ENCODE measurements at places on chromosomes 5 and 9.

DNA sequence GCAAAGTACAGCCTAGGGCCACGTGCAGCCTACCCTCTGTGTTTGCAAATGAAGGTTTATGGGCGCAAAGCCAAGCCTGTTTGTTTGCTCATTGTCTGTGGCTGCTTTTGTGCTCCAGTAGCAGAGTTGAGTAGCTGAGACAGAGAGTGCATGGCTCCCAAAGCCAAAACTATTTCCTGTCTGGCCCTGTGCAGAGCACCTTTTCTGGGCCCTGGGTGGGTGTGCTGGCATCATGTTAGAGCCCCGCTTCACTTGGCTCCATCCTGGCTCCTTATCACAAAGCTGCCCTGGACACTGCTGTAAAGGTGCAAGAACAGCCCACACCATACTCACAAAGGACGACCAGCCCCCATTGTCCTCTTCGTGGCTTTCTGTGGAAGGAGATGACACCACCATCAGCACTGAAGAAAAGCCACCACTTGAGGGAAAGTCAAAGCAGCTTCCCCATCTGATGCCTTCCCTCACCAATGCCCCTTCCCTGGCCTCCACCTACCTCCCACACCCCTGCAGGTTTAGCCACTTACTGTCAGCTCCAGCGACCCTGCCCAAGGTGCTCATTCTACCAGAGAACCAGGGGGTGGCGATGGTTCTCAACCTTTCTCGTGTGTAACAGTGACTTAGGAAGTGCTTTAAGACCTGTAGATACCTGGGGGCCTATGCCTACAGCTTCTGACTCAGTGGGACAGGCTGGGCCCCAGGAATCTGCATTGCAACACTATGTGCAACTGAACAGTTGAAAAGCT, 23.4 kb downstream of the LCP2 start:
- no peak for DNase-seq

DNA sequence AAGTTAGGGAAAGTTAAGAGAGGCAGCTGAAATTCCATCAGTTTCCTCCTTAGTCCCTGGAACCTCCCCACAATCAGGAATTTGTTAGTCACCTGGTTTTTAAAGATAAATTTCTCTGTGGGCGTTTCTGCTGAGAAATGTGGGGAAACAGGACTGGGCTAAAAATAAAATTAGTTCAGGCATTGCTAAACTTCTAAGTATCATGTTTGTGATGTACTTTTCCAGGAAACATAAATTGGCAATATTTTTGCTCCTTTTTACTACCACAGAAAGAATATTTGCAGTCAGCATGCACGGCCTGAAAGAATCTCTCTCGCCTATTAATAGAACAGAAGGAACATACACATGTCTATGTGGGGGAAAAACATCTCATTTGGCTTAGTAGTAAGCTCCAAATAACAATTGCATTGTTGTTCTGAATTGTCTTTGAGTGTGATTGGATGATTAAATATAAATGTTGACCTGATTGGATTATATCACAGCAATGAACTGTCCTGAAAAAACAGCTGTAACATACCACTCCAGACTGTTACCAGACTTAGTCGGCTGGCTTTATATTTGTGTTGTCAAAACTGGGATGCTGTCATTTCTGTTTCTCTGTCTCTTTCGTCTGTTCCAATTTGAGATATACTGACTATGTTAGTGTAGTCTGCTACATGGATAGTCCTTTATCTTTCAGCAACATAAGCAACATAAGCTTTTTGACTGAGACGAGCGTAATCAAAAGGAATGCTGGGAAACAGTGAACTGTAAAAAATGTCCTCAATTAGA, 12.9 kb downstream of the TJP2 start:
- no peak for DNase-seq

GRCh38 chr9:127077644-127077946, 44.8 kb downstream of the ANGPTL2 start:
- no peak for DNase-seq

DNA sequence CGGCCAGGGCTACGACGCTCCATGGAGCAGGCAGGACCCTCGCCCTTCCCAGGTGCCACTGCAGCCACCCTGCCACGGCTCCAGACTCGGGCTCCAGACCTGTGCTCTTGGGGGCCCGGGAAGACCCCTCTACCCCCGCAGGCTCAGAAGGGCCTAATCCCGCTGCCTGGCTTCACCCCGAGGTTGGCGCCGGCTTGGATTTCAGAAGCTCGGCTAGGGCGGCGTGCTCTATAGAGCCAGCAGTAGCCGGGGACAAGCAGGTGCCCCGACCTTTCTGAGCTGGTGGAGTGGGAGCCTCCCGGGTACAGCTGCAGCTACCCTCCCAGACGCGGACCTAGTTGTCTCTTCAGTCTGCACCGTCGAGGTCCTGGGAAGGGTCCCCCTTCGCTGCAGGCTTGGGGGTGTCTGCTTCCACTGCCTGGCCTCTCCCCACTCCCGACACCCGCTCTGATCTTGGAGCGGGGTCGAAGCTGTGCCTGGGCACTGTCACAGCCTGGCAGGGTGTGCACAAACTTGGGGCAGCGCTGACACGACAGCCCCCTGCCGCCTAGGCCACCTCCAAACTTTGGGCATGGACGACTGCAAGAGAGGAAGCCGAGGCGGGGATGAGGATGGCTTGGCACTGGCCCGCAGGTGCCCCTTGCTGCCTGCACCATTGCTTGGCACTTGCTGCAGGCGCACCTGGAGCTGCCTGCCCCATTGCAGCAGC, 1366.1 kb upstream of the CDH9 start:
- no peak for DNase-seq

- no peak for DNase-seq
Observed at GRCh38 chr5:178589180-178590140, 733 bp downstream of the COL23A1 start.

GRCh38 chr5:155728857-155729683, 597.9 kb upstream of the SGCD start:
- peak; percentile 40 for DNase-seq

DNA sequence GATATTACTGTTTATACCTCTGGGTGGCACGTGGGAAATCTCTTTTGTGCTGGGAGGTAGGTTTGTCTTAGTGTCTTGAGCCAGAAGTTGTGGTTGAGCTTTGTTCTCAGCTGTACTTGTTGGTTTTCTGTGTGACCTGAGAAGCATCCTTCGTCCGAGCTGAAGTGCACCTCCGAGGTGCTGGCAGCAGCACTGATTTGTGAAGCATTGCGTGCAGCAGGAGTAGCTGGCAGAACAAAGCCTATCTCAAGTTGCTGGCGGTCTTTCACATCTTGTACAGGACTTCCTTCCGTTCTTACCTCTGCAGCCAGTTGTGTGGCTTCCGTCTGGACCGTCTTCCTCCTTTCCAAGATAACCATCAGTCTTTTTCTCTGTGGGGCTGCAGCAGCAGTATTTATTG, 4.3 kb downstream of the PRRC2B start:
- DNase-seq = no peak

DNA sequence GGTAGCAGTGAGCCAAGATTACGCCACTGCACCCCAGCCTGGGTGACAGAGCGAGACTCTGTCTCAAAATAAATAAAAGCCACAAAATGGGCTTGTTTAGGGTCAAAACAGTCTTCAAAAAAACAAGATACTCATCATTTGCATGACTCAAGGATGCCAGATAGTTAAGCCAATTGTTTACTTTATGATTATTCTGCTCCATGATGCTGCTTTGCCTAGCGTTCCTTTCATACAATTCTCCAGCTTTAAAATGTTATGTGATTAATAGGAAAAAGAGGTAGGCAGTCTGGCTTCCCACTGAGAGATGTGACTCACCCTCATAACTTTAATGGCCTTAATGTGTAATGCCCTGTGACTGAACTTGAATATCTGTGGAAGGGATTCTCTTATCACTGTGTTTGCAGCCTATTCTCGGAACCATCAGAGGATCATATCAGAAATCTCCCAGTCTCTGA, 364.6 kb upstream of the TRPC7 start:
- no peak for DNase-seq

GRCh38 chr9:121566481-121567465, 67.1 kb upstream of the GGTA1 start:
- DNase-seq = peak; percentile 75

- no peak for DNase-seq
Observed at GRCh38 chr9:108477529-108478006, 378.2 kb downstream of the ACTL7B start.

Measured in nucleus accumbens (tissue), 56 donors.